CD8-positive, alpha-beta T cell (primary cell): ENCODE measurements at places on chromosomes 3 and 15.

DNA sequence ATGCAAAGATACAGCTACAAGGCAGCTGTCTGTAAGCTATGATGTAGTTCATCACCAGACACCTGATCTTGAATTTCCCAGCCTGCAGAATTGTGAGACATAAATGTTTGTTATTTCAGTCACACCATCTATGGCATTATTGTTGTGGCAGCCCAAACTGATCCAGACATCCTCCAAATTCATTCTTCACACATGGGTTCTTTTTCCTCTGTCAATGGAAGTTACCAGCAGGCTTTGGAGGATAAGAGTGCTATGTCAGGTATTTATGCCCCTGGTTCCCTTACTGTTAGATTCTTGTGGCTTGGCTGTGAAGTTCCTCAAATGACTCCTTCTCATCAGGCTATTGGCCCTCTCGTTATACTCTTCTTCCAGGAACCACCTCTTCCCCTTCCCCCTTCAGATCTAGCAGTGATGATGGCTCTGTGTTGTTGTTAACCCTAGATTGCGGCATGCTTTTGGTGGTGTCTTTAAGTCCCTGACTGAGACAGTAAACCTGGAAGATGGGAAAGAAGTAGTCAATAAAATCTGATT lies 91.0 kb upstream of the CHMP2B start:
- no peak for DNase-seq

DNA sequence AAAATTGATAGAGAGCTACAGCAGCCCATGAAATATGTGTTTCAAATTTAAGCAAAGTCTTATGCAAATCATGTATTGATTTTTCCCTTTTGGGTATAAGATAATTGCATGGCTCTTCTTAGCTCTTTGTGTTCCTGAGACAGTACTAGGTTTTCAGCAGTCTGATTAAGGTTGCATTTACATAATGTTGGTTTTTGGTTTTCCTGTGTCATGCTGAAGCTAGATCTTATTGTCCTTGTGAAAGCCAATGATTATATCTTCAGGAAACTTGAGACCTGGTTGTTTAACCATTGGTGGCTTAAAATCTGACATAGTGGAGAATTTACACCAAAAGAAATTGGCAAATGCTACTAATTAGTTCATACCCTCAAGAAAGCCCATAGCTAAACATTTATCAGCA lies 392.6 kb downstream of the ZPLD1 start:
- no peak for DNase-seq

DNA sequence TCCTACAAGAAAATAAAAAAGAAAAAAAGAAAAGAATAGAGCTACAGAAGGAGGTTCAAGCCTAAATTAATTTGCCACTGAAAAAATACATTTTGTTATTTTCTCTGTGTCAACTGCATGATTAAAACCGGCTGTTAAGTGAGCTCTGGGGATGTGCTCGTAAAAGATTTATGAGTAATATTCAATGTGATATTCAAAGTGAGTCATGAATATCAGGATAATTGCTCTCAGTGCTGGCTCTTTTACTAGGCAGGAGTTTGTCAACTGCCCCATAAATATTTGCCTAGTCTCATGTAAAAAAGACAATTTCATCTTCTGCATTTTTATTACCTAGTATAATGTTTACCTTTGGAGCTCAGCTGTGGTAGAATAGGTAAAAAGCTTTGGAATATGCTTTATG lies 78.9 kb downstream of the CDIN1 start:
- DNase-seq, result no peak

DNA sequence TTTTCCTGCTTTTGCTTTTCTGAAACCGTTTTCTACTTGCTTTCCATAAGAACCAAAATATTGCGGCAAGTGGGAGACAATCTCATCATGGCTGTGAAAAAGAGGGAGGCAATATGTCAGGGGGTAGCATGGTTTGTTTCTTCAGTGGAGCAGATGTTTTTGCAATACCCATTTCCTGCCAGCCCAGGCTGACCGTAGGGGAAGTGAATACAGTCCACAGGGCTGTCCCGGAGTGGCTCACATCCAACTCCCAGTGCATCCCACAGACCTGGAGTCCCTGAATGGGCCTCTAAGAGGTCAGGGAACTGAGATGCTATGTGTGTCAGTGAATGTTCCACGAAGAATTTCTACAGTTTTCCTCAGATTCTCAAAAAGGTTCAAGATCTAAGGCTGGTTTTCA lies 69.6 kb downstream of the EPHB1 start:
- DNase-seq, result no peak

DNA sequence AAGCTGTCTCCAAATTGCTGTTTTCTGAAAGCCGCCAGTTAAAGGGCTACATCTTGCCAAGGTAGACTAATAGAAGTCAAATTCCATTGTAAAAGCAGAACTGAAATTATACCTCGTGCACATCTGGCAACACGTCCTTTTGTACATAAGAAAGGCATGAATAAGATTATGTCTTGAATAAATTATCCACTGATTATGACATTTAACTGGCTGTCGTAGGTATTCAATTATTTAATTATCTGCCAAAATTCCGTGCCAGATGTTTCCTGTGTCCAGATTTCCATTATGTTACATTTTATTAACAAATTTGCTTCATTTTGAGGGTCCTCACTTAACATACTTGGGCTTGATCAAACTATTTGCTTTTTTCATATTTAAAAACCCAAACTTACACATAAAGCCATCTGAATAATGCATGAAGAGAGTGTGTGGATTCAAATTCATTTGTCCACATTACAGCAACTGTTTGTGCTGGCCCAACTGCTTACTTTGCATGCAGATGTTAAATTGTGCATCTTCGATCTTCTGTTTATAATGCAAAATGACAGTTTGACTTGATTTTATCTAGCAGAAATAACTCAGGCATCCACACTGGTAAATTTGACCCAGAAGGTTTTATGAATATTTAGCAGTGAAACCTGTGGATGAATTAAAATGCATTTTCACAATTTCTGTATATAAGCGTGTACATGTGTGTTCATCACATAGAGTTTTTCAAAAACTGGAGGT lies 701.5 kb downstream of the ZNF385D start:
- no peak for DNase-seq
